NCI-H2029 treated with DMSO at 0.1 percent for 48 hours (cell line): ENCODE measurements at places on chromosomes 2 and 18.
A peak's percentile ranks its signal among the peaks of the same experiment; 100 is the strongest.

DNA sequence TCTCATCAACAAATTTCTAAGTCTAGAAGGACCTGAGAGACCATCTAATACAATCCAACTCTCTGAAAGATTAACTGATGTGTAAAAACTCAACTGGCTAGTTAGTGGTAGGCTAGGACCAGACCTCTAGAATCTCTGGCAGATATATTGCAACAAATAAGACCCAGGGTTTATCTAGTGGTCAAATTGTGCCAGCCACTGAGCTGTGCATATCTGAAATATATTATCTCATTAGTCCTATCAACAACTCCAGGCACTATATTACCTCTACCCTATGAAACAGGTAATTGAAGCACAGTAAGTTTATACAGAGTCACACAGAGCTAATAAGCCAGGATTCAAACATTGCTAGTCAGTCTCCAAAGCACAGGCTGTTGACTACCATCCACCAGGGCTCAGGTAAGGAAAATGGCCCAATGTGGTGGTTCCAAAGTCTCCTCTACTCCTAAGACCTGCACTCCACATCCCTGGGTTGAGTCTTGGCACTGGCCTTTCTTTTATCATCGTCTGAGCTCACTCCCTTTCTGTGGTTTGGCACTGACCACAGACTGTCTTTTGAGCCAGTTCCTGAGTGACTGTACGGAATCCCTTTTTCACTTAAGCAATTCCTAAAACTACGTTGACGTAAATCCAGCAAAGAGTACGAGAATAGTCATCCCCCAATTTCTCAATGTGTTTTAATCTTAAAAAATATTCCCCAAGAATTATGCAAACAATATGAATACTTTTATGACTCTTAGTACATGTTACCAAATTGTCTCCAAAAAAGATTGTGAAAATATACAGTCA, 11.9 kb upstream of the PID1 start:
- no peak for DNase-seq

GRCh38 chr2:172328103-172328841, 99.1 kb upstream of the ITGA6 start:
- no peak for DNase-seq

DNA sequence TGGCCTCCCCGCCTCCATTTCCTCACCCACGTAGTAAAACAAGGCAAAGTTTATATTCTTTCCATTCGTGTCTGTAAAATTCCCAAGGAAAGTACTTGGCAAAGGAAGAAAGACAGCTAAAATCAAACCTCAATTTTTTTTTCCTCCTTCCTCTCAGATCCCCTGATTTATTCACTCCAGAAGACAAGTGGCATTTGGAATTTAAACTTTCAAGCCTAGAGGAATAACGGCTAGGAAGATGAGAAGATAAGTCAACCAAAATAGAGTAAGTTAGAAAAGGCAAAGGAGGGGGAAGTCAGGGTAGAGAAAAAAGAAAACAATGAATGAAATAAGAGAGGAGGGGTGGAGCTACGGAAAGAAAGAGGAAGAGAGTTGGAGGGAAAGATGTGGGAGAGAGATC, 198.9 kb upstream of the PIK3C3 start:
- no peak for DNase-seq

GRCh38 chr2:10733566-10733925, 12.1 kb downstream of the ATP6V1C2 start:
- no peak for DNase-seq

GRCh38 chr2:115543024-115543423, 1100.6 kb downstream of the DPP10 start:
- DNase-seq: no peak

GRCh38 chr2:36409935-36410334, 54.4 kb downstream of the CRIM1 start:
- DNase-seq: no peak

DNA sequence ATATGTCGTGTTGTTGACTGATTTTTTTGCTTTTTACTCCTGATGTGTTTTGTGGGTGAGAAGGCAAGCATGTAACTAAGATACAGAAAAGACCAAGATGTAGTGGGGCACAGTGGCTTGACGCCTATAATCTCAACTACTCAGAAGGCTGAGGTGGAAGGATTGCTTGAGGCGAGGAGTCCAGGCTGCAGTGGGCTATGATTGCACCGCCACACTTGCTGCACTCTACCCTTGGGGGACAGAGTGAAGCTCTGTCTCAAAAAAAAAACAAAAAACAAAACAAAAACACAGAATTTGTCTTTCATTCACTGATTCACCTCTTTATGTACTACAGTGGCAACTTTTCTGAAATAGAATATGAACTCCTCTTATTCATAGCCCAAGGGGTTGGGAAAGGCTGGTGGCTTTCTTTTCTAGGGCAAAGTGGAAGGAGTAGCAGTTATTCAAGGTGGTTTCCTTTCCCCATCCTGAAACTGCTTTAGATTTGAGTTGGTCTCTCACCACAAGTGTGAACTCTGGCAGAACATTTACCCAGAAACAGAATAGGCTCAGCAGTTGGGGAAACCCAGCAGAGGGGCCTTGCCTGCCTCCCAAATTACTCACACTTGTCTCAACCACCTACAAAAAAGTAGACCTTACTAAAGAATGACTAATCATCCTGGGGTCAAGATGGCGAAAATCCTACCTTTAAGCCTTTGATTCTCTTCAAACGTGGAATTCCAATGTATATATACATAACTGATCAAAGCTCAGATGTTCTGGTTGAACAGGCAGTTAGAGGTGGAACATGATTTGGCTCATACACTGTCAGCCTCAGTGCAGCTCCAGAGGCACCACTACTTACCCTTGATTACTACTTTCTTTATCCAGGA, 6.5 kb downstream of the TANK start:
- DNase-seq: no peak

DNA sequence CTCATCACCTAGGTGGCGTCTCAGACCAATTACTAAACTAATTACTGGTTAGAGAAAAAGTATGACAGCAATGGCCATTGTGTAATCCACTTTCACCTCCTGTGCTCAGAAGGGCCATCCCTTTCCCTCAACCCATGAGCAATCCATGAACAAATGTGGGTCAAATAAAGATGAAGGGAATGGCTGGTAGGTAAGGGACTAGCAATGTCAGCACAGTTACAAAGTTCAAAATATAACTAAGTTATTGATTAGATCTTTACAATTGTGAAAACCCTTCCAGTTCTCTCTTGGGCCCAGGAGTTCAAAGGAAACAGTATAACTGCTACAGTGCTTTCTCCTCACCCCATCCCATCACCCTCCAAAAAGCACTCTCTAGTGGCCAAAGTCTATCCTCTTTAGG, 98.3 kb downstream of the DTNA start:
- DNase-seq: no peak

DNA sequence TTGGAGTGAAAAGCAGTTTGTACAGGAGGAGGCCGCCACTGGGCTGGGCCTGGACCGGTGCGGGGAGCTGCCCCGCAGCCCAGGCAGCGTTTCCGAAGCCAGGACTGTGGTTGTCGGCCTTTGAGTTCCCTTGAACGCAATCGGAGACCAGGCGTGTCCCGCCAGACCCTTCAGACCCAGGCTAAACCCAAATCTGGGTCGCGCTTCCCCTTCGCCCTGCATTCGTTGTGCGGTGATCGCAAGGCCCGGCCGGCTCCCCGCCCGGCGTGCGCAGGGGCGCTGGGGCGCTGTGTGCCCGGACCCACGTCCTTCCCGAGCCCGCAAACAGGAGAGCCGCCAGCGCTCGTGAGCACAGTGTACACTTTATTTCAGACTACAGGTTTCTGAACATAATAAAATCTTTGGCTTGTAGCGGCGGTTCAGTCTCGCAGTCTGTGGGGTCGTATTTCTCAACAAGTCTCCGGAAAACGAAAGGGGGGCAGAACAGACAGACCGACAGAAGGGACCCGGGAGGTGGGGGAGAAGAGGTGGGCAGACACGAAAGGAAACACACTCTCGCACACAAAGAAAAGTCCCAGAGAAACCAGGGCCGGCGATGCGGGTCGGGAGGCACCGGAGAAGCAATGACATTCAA, 5.5 kb downstream of the EN1 start:
- no peak for DNase-seq

DNA sequence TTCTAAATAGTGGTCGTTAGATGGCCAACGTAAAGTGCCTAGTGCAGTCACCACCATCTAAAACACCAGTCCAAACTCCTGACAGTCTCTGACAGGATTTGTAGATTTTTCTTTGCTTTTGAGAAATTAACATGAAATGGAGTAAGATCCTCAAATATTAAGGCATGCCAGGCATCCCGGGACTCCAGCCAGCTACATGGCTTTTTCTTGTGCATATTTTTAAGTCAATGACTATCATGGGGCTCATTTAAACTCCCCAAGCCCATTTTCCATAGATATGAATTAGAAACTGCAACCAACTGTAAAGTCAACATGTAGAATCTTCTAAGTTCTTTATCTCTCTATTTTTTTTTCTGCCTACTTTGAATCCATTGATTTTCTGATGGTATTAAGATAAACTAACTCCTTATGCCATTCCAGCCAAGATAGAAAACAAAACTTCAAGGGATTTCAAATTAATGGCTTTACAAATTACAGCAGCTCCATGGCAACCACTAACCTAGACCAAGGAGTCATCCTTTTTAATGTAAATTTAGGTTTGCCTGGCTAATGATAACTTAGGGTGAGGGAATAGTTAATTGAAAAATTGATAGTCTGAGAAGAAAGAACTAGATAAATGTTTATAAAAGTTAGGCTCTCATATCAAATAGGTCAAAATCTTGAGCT, 764.1 kb upstream of the NXPH2 start:
- no peak for DNase-seq

DNA sequence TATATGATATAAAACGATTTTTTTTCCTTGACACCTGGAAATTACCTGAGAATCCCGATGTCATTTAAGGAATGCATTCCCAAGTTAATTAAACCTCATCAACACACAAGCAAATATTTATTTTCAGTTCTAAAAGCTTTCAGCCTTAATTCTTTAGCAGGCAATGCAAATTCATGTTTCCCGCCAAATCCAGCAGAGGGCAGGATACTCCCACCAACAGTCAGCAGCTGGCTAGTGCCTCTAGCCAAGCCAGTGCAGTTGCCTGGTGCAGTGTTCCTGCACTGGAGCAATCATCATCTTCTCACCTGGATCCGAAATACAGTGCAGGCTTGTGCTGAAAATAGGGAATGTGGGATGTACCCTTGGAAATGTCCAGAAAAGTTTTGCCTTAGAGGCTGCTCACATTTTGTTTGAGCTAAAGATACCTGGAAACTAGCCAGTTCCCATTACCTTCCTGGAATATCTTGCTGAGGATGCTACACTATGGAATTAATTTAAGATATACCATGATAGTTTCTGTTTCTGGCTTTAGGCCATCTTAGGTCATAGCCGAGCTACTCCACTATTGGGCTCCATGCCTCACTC, 48.4 kb upstream of the CYTIP start:
- DNase-seq: peak; percentile 47

GRCh38 chr2:189293164-189293563, 113.6 kb upstream of the COL5A2 start:
- no peak for DNase-seq

- DNase-seq: peak; percentile 69
These were observed 303.2 kb upstream of the MC4R start for GRCh38 chr18:60675801-60676200.

GRCh38 chr2:127455566-127456493, 37.6 kb downstream of the PROC start:
- DNase-seq: no peak

- no peak for DNase-seq
These were observed 103.5 kb upstream of the ASB18 start for GRCh38 chr2:236367506-236368289.

- no peak for DNase-seq
These were observed 47.7 kb upstream of the WDR75 start for GRCh38 chr2:189393440-189394111.

DNA sequence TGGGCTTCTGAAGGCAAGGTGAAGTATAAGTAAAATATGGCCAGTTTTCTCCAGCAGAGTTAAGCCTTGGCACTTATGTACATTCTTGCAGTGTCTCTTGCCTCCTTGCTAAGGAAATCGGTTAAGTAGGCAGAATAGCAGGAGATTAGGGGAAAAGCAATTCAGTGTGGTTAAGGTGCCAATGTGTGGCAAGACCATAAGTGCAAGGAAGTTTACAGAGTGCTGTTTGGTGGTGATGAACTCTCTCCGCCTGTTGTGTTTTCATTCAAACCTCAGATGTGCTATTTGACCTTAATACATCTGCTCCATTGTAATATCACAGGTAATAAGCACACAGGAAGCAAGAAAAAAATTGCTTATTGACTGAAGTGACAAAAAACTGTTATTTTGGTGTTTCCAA, 156.1 kb downstream of the MGAT5 start:
- no peak for DNase-seq

GRCh38 chr2:73930386-73930785, 3.7 kb downstream of the DGUOK start:
- DNase-seq: no peak
